Left cardiac atrium (tissue), 4 donors: ENCODE measurements at places on chromosomes 7 and 10. TPM values are rescaled to one million over a fixed set of nuclear protein-coding genes. Genes with fewer than 3 reads are reported as not detected.

SUN1 gene
- 136 TPM for total RNA-seq

TSPAN13 gene
- total RNA-seq = 20.1 TPM

DNAH11 gene
- total RNA-seq = 3.6 TPM

FKBP6 gene
- not detected for total RNA-seq

DNA sequence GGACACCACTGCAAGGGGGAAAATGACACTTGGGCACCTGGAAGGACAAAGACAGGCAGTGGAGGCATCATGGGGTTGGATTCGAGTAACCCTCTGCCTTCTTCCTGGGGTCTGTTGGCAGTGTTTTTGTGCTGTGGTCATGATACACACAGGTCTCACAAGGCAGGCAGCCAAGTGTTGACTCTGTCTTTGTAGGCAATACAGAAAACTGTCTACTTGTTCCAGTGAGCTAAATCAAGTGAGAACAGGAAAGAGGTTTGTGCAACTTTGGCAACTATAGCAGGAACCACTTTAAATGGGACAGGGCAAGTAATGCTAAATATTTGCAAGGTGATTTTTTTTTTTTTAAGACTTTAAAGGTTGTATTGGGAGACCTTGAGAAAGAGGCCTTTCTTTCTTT, 578.6 kb upstream of the GALNT17 start:
- no peak for DNase-seq

NME8 gene
- not detected for total RNA-seq

DNA sequence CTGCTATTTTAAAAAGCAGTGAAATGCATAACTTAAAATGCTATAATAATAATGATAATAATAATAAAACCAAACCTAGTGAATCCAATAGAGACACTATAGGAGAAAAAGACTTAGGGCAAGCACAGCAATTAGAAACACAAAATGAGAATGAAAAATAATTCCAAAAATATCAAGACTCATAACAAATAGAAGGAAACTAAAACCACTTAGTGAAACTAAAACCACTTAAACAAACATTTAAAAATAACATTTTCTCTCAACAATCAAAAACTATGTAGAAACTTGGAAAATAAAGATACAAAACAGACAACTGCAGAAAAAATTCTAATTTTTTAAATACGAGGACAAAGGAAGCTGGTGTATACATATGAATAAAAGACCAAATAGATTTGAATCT, 655.2 kb upstream of the NRG3 start:
- no peak for DNase-seq

DNA sequence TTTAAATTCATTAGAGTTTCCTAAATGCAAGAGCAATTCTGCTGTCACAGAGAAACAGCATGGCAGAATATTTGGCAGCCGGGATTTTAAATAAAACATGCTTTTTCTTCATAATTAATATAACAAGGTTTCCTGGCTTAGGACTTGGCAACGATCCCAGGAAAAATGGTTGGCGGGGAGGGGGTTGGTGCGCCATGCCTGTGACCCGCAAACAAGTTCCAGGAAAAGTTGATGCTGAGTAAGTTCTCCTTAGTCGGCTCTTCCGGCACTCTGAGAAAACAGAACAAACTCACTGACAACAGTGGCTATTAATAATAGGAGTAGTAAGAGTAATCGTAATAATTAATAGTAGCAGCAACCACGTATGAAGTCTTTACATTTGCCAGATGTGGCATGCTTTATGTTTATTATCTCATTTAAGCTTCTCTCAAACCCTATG, 4.6 kb downstream of the HABP2 start:
- no peak for DNase-seq

C10orf67 gene
- total RNA-seq = 0.10 TPM

DNA sequence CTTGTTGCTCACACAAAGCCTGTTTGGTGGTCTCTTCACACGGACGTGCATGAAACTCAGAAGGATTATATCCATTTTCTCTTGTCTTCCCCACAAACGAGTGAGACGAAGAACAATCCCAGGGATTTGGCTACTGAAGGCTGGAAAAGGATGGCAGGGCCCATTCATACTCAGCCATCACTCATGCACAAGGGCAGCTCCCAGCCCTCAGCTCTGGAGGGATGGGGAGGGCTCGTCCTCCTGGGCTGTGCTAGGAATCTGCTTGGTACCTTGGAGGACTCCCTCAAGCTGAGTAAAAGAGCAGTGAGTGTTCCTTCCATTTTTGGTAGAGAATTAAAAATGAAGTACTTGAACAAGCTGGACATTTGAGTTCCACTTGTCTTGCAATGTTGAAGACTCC, 33.2 kb upstream of the RAB18 start:
- no peak for DNase-seq

- DNase-seq = no peak
Observed at GRCh38 chr10:12471135-12471534, 121.8 kb downstream of the CAMK1D start.

ZPBP gene
- not detected for total RNA-seq
